NCI-H187 (cell line): ENCODE measurements at places on chromosomes 13 and 19.

DNA sequence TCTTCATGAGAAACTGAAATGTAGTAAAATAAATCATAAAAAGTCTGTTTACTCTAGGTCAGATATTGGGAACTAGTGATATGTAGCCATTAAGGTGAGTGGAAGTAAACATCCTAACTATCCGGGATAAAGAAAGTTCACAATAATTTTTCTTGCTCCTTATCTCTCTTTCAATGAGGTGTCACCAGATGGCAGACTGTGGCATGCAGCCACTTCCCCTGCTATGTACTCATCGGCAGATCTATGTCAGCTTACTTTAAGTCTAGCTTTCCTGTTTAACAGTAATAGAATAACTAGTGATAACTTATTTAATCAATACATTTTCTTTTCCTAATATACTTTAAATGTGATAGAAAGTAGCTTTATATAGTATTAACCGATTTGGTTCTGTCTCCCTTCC is 181.9 kb downstream of the NDFIP2 start:
- DNase-seq: no peak

DNA sequence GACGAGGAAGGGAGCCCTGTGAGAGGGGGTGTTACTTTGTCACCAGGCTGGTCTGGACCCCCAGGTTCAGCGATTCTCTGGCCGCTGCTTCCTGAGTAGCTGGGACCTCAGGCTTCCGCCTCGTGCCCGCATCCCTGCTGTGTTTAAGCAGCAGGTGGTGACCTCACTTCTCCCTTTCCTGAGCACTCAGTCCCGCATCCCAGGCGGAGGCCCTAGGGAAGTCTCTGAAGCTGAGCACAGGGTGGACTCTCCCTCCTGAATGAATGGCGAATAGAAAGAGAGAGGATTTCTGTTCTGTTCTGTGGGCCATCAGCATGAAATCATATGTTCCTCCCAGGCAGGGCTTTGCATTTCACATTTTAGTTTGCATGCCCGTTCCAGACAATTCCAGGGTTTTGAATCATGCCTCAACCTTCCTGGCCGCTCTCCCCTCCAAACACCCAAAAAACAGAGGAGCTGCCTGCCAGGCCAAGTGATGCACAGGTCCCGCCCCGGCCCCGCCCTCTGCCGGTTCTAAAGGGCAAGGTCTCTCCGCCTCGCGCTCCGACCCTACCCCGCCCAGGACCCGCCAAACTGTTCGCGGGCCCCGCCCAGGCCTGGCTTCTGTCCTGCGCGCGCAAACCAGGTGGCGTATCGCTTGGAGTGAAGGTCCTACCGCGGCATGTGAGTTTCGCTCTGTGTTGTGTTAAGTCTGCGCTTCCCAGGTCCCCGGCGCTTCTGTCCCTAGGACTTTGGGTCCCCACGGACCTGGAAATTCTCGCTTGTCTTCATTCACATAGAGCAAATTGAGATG is 35.1 kb upstream of the ZNF808 start:
- DNase-seq: no peak

DNA sequence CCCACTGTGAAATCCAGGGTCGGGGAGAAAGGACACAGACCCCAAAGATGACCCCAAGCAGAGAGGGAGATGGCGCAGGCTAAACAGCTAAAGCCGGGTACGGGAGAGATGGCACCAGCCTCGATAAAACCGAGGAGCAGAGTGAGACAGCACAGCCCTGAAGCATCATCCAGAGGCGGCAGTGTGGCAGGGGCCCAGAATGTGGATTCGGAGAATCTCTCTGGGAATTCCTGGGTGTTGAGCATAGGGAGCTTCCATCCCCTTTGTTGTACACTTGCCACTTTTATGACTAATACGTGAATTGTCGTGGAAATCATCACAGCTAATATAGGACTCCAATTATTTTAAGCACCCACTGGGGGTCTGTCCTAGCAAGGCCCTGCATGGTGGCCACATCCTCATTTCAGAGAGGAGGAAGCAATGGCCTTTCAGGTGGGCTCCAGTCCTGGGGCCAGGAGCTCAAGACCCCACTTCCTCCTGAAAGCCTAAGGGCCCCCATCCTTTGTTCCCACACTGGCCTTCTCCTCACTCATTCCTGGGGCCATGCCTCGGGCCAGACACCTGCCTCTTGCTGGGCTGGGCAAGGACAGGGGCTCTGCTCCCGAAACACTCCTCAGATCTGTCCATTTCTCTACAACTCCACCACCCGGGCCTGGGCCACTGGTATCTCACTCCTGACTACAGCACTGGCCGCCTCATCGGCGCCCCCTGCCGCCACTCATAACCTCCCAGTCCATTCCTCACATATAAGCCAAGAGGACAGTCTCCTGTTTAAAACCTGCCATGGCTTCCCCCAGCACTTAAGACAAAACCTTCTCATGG is 29.3 kb upstream of the ATP1A3 start:
- DNase-seq: no peak

GRCh38 chr13:101085551-101085950 is 330.8 kb downstream of the NALCN start:
- no peak for DNase-seq

- no peak for DNase-seq
These were observed 7.2 kb upstream of the CCDC97 start for GRCh38 chr19:41302624-41303351.

GRCh38 chr13:73335210-73335609 is 276.4 kb downstream of the KLF5 start:
- no peak for DNase-seq

DNA sequence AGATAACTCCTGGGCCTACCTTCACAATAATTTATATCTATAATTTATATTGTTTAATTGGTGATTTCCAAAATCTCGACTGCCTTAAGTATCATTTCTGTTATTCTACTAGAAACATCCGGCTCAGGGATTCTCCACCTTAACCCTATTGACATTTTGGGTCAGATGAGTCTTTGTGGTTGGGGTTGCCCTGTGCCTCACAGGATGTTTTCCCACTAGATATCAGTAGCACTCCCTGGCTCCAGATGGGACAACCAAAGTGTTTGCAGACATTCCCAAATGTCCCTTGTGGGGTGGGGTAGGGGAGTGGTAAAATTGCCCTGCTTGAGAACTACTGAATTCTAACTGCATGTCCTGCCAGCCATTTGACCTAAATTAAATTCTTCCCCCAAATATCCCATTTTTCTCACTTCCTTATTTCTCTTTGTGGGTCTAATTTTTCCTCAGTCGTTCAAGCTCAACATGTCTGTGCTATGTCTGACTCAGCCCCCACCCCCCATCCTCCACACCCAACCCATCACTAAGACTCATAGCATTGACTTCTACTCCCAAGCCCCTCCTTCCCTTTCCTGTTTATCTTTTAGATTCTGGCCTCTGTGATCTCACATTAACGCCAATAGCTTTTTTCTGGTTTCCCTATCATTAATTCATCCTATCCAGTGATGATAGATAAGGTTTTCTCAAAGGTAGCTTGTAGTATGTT is 545.1 kb downstream of the EFNB2 start:
- DNase-seq: no peak

DNA sequence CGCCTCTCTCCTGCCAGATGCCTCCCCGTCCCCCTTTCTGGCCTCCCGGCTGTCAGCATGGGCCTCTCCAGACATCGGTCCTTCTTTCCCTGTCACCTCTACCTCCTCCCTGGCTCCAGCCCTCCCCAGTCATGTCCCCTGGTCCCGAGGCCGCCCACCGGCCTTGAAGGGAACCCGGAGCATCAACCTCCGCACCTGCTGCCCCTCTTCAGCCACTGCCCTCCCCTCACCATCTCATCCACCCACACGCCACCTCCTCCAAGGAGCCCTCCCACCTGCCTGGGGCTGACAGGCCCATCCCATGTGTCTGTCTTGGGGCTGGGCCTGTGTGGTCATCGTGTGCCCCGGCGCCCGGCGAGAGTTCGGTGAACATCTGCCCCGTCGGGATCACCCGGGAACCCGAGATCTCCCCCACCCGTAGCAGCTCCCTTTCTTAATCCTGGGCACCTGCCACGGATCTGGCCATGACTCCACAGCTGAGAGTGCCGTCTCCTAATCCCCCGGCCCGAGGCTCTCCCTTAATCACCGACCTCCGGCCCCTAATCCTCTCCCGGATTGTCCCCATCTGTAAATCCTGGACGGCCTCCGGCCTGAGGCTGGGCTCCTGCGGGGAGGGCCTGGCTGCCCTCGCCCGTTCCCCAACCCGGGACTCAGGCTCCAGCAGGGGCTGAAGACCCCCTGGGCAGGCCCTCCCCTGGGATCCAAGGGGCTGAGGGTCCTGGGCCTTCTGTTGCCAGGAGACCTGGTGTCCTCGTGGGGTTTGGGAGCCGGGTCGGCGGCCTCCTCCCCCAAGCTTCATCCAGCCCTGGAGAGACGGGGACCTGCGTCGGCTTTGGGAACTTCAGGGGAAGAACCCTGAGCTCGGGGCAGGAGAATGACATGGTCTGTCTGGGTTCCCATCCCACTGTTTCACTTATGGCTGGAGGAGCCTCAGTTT is 5.9 kb downstream of the HCN2 start:
- no peak for DNase-seq

GRCh38 chr13:65605396-65605795 is 1624.7 kb downstream of the PCDH9 start:
- DNase-seq: no peak

DNA sequence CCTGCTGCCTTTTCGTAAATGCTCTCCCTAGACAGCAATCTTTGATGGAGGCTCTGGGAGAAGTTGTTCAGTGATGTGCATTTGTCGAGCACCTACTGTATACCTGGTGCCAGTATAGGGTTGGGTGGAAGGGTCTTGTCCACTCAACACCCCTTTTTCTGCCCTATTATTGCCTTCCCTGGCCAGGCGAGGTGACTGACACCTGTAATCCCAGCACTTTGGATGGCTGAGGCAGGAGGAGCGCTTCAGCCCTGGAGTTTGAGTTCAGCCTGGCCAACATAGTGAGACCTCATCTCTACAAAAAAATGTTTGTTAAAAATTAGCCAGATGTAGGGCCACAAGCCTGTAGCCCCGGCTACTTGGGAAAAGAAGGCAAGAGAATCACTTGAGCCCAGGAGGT is 49.3 kb downstream of the NFIC start:
- DNase-seq: no peak

DNA sequence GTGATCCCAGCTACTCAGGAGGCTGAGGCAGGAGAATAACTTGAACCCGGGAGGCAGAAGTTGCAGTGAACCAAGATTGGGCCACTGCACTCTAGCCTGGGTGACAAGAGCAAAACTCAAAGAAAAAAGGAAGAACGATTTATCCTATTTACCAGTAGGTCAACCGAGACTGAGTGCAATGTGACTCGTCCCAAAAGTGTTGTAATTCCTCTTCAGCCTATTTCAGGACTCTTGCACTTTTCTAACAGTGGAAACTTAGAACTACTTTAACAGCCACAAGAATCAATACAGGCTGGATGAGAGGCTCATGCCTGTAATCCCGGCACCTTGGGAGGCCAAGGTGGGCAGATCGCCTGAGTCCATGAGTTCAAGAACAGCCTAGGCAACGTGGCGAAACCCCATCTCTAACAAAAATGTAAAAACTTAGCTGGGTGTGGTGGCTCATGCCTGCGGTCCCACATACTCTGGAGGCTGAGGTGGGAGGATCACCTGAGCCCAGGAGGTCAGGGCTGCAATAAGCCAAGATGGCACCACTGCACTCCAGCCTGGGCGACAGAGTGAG is 4.3 kb upstream of the NR1H2 start:
- no peak for DNase-seq

DNA sequence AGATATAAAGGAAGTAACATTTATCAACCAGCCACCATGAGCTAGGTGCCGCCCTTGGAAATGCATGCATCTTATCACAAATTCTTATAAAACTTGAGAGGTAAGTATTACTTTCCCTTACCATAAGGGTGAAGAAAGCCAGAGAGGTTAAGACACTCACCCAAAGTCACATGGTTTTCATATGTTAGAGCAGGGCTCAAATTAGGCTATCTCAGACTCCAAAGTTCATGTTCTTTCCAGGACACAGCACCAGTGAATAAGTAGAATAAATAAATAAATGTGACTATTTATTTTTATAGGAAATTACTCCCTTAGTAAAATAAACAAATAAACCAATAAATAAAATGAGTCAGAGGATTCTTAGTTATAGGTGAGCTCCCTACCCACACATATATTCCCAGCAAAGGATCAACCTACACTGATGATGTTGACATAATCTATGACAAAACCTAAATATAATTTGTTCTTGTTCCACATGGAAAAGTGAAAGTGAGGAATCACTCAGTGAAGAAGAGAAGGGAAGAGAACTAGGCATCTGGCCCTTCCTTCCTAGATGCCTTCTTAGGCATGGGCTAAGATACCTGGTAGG is 27.2 kb downstream of the SPRY2 start:
- DNase-seq: no peak

- DNase-seq: no peak
These were observed 63.9 kb upstream of the SLITRK5 start for GRCh38 chr13:87607266-87607665.

DNA sequence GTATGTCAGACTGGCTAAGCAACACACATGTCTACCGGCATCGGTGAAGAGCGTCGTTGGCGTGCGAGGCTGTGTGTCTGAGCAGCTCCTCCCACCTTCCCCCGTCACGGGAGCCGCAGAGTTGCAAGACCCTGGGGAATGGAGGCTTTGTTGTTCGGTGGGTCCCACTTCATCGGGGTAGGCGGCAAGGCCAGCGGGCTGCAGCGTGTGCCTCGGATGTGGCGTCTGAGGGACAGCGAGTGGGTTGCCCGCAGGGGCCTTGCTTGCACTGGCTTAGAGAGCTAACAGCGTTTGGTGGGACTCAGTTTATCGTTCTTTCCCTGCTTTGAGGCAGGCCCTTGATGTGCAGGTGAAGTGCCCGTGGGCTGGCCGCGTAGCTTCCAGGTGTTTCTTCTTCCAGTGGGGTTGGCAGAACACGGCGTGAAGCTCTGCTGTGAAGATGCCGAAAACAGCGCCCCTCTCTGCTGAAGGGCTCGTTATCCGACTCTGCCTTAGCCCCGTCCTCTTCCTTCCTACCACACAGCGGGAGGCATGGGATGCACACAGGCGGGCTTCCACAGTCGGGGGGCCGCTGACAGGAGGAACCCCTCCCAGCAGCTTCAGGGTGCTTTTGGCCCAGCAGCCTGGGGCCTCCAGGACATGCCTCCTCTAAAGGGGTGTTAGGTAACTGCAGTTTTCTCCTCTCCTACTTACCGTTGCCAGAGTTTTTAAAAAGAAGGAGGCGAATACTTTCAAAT is 85.2 kb downstream of the ATP11A start:
- no peak for DNase-seq

DNA sequence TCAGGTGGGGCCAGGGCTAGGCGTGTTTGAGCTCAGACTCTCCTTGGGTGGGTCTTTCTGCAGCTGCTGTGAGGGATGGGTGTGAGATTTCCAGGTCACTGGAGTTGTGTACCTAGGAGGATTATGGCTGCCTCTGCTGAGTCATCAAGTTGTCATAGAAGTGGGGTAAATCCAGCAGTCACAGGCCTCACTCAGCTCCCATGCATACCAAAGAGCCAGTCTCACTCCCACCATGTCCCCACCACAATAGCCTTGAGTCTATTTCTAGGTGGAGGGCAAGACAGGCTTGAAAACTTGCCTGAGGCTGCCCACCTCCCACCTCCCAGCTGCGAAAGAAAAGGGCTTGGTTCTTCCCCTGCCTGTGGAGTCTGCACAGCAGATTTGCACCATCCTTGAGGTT is 194.0 kb upstream of the PCDH17 start:
- DNase-seq: no peak
